ENCODE measurements at places on chromosomes 13 and 19.

GRCh38 chr13:77752512-77753069 is 55.1 kb downstream of the SLAIN1 start:
- no peak for DNase-seq

GRCh38 chr13:51243832-51244231 is 21.6 kb downstream of the FAM124A start:
- no peak for DNase-seq

GRCh38 chr19:17726964-17727773 is 7.9 kb downstream of the MAP1S start:
- no peak for DNase-seq

DNA sequence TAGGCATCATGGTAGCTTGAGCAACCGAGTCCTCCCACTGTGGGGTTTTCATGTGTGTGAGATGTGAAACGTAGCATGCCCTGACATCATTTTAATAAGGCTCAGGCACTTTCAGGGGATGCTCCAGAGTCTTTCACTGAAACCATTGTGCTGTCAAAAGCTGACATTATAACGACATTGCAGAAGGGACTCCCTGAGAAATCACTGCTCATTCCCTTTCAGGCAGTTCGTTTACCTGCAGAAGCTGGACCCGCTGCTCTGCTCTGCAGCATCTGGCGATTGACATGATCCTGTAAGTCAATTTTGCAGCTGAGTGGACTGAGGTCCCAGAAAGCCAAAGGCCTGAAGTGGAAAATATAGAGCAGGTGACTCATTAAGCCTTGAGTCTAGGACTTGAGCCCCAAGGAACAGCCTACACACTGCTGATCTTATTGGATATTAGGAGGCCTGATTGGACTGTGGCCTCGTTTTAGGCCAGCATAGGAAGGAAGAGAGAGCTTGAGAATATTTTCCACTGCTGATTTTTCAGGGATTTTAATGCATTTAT is 54.0 kb upstream of the CNMD start:
- no peak for DNase-seq

DNA sequence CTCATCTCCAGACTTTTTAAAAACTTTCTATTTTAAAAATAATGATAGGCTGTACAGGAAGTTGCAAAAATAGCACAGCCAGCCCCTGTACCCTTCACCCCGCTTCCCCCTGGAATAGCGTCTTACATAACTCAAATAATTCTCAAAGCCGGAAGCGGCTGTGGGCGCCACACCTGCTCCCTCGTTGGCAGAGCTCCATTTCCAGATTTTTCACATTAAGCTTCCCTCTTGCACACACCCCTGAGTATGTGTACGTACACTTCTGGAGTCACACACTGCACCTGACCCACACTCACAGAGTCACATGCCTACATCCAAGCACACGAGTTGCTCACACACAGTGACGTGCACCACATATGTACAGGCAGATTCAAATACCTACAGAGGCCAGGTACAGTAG is 24.9 kb upstream of the DPP9 start:
- no peak for DNase-seq

DNA sequence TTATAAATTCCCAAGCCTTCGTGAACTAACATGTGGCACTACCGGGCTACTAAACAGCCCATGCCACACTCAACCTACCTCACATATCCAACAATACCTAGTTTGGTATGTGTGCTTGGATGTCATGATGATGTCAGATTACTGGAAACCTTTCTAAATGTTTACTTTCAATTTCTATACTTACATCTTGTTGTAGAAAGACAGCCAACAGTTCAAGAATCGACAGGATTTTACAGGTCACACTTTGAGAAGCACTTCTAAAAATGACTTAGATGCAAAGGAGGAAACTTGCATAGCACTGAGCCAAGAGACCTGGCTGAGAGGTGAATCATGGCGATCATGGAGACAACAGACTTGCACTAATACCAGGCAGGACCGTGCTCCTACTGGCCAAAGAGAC is 209.9 kb downstream of the COL4A1 start:
- DNase-seq, result no peak

GRCh38 chr19:32611161-32611560 is 30.2 kb downstream of the PDCD5 start:
- no peak for DNase-seq

- DNase-seq, result no peak
Measured at GRCh38 chr19:8403098-8403819, 9.8 kb upstream of the MARCHF2 start.

DNA sequence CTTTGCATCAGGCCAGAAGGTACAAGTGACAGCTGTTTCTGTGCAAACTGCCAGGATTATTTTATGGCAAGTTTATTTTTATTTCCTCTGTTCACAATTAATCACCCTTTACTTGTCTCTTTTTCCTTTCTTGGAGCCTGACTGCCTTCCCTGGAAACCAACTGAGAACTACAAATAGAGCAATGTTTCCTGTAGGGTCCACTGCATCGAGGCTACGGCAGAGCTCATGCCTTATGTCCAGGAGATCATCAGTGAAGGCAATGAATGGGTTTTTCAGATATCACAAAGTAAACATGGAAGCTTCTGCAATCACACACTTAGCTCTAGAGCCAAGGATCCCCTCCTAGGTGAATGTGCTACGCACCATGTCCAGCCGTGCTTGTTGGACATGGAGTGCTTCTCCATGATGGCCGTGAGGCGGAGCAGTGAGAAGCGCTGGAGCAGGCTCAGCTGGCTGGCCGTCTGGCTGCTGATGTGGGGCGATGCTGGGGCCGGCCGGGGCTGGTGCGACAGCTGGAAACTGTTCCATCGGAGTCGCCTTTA is 110.9 kb downstream of the KL start:
- DNase-seq, result no peak

- no peak for DNase-seq
Measured at GRCh38 chr19:14434543-14435319, 1.6 kb downstream of the PKN1 start.

DNA sequence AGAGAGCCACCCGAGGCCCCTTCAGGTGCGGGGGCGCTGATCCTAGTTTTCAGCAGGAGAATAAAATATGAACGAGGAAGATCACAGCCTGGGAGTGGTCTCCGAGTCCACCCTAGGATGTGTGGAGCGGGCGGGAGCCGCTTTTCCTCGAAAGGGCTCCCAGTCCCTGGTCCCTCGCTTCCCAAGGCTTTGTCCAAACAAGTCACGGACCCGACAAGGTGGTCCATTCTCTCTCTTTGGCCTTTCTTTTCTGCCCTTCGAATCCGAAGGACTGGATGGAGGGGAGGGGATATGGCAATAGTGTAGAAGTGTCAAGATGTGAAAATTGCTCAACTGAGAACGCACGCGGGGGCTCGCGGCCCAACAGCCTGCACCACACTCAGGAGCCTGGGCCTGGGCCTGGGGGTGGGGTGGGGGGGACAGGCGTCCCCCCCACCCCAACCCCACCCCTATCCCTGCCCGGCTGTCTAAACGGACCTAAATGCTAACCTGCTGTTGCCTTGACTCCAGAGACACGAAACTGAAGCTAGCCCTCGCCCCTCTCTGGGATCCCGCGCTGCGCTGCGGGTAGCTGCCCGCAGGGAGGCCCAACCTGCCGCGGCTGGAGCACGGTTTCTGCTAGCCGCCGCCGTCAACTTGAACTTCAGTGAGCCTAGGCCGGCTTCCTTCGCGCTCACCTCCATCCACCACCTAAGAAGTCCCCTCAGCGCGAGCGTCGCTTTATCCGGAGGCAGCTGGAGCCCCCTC is 7.1 kb downstream of the ZIC2 start:
- DNase-seq, result no peak

GRCh38 chr19:10544242-10544752 is 593 bp downstream of the ATG4D start:
- peak; percentile 72 for DNase-seq

DNA sequence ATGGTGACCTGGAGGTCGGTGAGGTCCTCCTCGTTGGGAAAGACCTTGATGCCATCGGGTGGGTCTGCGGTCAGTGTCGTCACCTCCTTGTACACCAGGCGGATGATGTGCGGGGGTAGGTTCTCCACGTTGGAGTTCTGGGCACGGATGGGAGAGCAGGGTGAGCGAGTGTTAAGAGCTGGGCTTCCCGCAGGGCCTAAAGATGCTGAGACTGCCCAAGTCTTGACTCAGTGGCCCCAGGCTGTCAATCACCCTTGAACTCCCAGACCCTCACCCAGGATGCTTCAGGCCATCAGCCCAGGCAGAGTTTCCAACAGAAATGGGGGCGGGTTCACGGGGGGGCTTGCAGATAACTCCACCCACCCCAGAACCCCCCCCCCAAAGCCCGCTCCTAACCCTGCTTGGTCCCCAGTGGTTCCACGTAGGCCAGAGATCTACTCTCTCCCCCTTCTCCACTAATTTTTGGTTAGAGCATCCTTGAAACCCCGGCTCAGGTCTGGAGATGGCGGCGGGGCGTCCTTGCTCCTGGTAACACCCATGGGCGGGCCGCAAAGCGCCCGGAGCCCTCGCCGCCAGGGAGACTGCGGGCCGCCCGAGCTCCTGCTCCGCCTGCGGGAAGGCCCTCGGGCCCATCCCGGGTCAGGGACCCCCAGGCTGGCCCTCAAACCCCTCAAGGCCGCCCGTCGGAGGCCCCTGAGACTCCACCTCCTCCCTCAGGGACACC is 600 bp downstream of the UBE2S start:
- peak; percentile 58 for DNase-seq

DNA sequence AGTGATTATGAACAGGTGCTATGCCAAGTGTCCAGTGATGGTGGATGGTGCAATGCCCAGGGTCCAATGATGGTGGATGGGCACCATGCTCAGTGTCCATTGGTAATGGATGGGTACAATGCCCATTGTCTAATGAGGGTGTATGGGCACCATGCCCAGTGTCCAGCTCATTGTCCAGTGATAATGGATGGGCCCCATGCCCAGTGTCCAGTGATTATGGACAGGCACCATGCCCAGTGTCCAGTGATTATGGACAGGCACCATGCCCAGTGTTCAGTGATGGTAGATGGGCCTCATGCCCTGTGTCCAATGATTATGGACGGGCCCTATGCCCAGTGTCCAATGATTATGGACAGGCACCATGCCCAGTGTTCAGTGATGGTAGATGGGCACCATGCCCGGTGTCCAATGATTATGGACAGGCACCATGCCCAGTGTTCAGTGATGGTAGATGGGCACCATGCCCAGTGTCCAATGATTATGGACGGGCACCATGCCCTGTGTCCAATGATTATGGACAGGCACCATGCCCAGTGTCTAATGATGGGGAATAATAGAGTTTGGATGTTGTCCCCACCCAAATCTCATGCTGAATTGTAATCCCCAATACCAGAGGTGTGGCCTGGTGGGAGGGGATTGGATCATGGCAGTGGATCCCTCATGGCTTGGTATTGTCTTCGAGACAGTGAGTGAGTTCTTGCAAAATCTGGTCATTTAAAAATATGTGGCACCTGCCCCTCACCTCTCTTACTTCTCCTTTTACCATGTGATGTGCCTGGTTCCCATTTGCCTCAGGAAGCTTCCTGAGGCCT is 87.8 kb downstream of the ANKRD10 start:
- DNase-seq, result no peak

- DNase-seq, result no peak
Measured at GRCh38 chr13:51000061-51000460, 90.5 kb downstream of the RNASEH2B start.

DNA sequence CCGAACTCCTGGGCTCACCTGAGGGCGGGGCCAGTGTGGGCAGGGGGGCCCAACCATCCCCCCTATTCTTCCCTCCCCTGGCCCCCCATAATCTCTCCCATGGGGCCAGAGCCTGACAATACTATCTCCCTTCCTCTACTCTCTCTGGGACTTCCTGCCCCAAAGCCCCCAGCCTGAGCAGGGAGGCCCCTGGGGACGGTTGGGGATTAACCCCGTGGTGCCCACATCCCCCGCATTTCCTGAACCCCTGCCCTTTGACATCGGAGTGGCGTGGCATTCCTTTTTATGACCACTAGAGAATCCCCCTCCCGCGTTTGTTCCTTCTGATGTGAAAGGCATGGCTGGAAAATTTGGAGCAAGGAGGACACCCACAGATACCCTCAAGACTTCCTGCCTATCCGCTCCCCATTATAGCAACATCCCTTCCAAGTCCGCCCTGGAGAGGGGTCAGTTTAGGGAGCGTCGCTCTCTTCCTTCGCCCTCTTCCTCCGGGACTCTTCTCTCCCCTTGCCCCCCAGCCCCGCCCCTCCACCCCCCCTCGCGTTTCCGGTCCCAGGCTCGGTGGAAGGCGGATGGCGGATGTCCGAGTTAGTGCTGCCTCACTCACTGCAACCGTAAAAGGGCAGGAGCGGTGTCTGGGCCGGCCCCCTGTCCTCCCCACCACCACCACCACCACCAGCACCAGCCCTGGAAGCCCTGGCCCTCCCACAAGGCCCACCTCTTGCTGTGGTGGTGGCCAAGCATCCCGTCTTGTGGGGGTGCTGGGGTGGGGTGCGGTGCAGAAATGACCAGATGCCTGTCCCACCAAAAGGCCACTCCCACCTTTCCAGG is 1.8 kb downstream of the VASP start:
- no peak for DNase-seq

- no peak for DNase-seq
Measured at GRCh38 chr13:46097663-46098062, 7.2 kb downstream of the CPB2 start.

DNA sequence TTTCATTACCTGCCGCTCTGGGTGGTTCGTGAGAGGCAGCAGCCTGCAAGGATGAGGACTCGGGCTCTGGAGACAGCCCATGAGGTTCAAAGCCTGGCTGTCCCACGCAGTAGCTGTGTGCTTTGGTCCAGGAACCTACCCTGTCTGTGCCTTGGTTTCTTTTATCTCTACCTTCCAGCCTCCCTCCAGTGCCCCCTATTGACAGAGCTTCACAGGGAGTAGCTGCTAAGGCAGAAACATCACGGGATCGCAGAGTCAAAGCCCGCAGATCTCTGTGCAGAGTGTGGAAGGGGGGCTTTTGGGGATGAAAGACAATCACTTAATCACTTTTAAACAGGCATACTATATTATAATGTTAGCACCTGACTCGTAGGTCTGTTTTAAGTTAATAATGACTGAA is 16.2 kb downstream of the ZNF71 start:
- DNase-seq, result no peak

GRCh38 chr13:97330448-97330847 is 103.5 kb upstream of the RAP2A start:
- DNase-seq, result no peak

- DNase-seq, result no peak
Measured at GRCh38 chr13:86554066-86554465, 754.8 kb upstream of the SLITRK6 start.

GRCh38 chr13:105788530-105788929 is 746.9 kb downstream of the EFNB2 start:
- no peak for DNase-seq

- no peak for DNase-seq
Measured at GRCh38 chr13:75302071-75302698, 179.8 kb downstream of the TBC1D4 start.

GRCh38 chr13:103354171-103354570 is 288.0 kb upstream of the SLC10A2 start:
- no peak for DNase-seq

DNA sequence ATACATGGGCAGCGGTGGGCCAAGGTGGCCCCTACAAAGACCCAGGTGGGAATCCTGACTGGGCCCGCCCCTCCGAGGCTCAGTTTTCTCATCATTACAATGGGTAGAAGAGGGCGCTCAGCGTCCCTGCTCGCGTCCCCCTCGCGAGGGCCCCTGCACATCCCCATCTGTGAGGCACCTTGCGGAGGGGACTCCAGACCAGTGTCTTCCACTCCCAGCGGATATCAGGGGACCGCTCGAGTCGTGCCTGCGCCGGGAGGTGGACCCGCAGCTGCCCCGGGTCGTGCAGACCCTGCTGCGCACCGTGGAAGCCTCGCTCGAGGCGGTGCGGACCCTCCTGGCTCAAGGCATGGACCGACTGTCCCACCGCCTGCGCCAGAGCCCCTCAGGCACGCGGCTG is 15.3 kb upstream of the COLGALT1 start:
- DNase-seq, result no peak
